ENCODE measurements at places on chromosomes 6 and 20. TPM values are rescaled to one million over a fixed set of nuclear protein-coding genes. Genes with fewer than 3 reads are reported as not detected.

The EDN3 gene
- not detected for total RNA-seq

The CTCFL gene
- not detected for total RNA-seq

The KHDC1L gene
- total RNA-seq, result not detected

The CEP162 gene
- 3.5 TPM for total RNA-seq

The CCN6 gene
- total RNA-seq, result 0.26 TPM

The SMIM28 gene
- not detected for total RNA-seq

The RIN2 gene
- total RNA-seq, result not detected

The ARHGAP40 gene
- total RNA-seq, result not detected

The FHL5 gene
- not detected for total RNA-seq

The RNF182 gene
- not detected for total RNA-seq

The HLA-DRB5 gene
- 5.1 TPM for total RNA-seq

The DUSP15 gene
- not detected for total RNA-seq

The CEP57L1 gene
- total RNA-seq, result 14.2 TPM

The LPA gene
- not detected for total RNA-seq

The ID4 gene
- total RNA-seq, result not detected

The PRR3 gene
- 38.2 TPM for total RNA-seq

The BNIP5 gene
- not detected for total RNA-seq

The C6orf163 gene
- 1.9 TPM for total RNA-seq
